Activated T-cell treated with anti-CD3 and anti-CD28 coated beads, Interleukin-2, amount 50 U/mL, for 1 hour (primary cell): ENCODE measurements at places on chromosomes 2 and 18.

- no peak for DNase-seq
Measured at GRCh38 chr2:12694990-12695774, 21.6 kb upstream of the TRIB2 start.

GRCh38 chr2:160062292-160063005, at the start of gene PLA2R1:
PLA2R1 (minus strand) TSS chr2:160062615; CDS start chr2:160062403, 212 bp downstream.
- no peak for DNase-seq

- DNase-seq = no peak
Measured at GRCh38 chr2:237207646-237208045, 122.0 kb downstream of the COPS8 start.

DNA sequence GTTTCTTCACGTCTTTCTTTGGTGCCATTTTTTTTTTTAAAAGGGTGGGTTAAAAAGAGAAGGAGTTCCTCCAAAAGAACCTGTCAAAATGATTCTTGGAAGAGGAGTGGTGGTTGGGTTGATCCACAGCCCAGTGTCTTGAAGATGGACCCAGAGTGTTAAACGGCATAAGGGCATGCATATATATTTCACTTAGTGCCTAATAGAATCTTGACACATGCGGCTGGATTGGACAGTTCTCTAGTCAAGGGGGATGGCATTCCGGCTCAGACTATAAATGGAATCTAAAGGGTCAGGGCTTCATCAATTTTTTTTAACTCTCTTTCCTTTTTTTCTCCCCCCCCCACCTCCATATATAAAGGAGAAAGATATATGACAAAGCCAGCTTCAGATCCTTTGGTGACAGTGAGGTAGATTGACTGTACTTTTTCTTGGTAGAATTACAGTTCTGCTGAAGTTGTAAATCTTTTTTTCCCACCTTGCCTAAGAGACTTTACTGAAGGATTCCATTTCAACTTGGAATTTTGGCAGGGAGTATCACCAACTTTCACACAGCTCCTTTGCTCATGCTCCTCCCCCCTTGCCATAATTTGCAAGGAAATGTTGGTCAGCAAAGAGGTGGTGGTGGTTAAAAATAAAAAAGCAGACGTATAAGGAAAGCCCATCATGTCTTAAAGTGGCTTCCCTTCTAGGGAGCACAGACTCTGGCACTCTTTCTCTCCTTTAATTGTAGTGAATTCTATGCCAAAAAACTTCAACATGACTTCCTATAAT, at the start of gene MYL1:
Gene MYL1, minus strand, starts transcription at position 160 of the 774 bp plus-strand sequence. Its CDS starts 132 bp downstream, at position 28.
- no peak for DNase-seq

DNA sequence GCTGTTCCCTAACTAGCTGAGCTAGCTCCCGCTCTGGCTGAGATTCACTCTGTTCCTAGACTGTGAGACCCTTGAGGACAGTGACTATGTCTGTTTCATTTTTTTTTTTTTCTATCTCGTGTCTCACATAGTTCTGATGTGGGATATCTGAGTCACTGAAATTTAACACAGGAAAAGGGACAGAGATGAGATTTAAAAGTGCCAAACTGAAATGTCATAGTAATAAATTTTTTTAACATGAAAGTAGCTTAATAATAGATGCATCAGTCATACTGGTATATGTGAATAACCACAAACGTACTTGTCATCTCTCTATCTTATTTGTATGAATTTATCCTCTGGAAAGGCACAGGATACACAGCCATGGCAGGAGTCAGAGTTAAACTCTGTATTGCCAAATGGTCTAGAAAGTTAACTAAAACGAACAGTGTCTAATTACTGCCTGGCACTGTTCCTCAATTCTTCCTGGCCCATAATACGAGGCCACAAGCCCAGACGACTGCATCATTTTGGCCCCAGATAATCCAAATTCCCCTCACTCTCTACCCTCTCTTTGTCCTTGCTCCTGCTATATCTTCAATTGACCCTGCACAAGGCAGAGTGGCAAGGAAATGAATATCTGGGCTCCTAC, 87.5 kb downstream of the SATB2 start:
- no peak for DNase-seq

DNA sequence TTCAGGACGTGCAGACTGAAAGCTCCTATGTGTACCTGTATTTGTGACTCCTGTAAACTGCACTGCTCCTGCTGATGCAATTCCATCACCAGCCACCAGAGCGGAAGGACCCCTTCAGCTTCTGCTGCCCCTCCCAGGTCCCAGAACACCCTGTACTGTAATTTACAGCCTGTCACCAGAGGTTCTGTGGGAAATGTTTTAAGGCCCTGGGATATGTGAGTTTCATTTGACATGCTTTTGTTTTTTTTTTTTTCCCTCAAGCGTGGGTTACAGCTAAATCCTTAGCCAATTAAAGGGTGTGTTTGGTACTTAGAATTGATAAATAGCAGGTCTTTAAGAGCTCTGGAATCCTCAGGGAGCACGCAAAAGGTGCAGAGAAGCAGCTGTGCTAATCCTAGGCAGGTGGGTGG, 79.4 kb downstream of the KCTD1 start:
- no peak for DNase-seq

- no peak for DNase-seq
Measured at GRCh38 chr18:32261003-32261402, 71.2 kb downstream of the MEP1B start.

GRCh38 chr2:38217401-38218188, 141.6 kb upstream of the CYP1B1 start:
- no peak for DNase-seq

- DNase-seq = no peak
Measured at GRCh38 chr2:25085761-25086560, 44.1 kb downstream of the EFR3B start.

GRCh38 chr2:131154647-131155046, 49.5 kb downstream of the PLEKHB2 start:
- no peak for DNase-seq

- DNase-seq = no peak
Measured at GRCh38 chr2:231666171-231667095, 41.9 kb upstream of the PTMA start.

DNA sequence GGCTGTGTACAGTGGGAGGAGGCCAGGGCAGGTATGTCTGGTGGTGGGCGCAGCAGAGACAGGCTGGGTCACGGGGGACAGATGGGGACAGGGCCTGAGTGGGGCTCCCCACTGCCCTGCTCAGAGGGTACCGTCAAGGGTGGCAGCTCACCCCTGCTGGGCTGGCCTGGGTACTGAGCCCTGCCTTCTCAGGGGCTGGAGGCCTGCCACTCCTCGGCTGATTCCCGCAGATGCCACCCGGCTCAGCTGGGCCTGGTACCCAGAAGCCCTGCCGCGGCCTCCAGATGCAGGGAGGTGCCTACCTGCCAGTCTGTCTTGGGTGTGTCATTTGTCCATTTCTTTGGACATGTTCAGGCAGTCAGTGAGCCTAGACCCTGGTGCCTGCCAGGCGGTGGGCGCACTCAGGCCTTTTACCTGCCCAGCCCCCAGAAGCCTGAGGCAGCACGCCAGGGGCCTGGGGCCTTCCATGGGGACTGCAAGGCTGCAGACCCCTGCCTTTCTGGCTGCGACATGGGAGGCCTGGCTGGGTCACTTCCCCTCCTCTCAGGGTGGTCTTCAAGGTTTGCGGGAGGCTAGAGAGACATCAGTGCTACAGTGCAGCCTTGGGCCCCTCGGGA, 3.3 kb downstream of the SNORC start:
- no peak for DNase-seq

DNA sequence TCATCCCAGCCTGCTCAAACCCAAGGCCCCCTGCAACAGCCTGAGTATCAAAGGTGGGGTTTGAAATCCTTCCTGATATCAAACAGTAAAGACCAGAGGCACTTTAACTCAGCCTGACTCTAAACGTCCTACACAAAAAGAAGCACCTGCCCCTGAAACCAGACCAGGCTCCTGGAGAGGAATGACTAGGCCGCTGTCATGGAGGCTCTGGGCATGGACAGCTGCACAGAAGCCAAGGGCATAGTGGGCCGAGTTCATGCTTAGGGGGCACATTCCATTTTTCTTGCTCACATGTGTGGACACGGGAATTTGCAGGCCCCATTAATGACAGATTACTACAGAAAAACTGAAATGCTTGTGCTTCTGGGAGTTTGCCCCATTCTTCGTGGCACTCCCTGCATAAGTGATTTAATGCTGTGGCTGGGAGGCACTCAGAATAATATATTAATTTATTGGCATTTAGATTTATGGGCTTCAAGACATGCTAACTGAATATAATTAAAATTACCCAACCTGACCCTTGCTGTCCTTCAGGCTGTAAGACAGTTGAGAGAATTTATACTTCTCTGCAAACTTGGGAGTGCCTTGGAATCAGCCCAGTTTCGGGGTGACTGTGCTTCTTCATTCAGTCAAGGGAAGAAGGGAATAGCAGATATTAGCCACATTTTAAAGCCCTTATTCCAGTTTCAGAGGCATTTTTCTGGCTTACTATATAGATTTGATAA, 105.5 kb downstream of the GYPC start:
- no peak for DNase-seq

DNA sequence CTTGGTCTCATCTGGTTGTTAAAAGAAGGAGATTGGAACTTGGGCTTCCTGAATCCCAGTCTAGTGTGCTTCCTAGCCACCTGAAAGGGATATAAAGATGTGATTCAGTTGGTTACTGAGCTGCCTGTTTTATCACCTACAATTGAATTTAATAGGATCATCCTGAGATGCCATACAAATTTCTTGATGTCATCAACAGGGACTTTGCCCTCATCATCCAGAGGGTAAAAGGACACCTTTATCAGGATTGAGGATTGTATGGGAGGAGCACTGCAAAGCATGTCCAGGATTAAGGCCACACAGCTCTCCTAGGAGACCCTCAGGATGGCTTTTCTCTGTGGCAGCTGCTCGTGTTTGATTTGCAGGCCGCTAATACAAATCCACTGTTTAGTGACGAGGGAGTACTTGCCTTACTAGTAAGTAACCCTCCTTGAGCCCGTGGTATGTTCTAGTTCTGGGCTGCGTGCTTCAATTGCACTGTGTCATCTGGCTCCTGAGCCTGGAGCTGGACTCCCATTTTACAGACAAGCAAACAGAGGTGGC, 28.6 kb downstream of the SH3RF3 start:
- no peak for DNase-seq

DNA sequence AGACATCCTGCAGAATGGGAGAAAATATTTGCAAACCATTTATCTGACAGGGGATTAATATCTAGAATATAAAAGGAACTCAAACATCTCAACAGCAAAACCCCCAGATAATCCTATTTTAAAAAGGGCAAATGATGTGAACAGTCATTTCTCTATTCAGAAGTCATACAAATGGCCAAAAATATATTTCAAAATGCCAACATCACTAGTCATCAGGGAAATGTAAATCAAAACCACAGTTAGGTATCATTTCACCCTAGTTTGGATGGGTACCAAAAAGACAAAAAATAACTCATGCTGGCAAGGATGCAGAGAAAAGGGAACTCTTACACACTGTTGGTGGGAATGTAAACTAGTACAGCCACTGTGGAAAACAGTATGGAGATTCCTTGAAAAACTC, 70.0 kb downstream of the TBR1 start:
- no peak for DNase-seq

GRCh38 chr18:23105581-23106219, 29.6 kb upstream of the CABLES1 start:
- no peak for DNase-seq

- DNase-seq = no peak
Measured at GRCh38 chr2:201929281-201930026, 104.2 kb upstream of the FZD7 start.

DNA sequence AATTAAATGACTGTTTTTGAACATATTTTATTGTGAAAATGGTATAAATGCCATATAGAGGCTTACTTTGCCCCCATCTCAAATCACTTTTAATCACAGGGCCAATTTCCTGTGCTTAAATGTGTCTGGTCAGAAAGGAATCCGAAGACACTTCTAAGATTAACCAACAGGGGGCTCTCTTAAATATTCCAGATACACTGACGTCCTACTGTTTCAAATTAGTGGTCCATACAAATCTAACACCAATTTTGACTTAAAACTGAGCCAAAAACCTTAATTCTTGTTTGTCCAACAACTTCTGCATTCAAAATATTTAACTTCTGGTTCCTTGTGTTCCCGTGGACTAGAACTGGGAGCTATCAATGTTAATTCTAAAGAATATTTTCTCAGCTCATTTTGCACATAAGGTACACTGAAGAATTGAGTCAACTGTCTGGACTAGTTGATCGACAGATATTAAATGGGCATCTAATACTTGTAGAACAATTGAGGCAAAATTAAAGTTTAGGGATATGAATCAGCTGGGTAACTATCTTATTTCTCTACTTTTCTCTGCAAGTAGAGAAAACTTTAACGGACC, 557.5 kb downstream of the ARHGAP15 start:
- DNase-seq = no peak

DNA sequence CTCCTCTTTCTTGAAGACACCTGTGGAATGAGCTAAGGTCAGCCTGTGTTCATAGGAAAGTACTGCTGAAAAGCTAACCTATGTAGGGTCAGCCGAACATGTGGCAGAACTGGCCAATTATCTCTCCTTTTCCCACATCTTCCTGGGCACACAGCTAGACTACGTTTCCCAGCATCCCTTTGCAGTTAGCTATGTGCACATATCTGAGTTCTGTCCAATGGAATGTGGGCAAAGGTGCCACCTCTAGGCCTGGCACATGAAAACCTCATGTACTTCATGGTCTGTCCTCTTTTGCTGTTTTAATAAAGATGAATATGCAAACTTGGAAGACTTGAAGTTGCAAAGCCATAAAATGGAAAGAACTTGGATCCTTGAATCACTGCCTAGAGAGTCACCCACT, 352.6 kb downstream of the TNS1 start:
- no peak for DNase-seq

DNA sequence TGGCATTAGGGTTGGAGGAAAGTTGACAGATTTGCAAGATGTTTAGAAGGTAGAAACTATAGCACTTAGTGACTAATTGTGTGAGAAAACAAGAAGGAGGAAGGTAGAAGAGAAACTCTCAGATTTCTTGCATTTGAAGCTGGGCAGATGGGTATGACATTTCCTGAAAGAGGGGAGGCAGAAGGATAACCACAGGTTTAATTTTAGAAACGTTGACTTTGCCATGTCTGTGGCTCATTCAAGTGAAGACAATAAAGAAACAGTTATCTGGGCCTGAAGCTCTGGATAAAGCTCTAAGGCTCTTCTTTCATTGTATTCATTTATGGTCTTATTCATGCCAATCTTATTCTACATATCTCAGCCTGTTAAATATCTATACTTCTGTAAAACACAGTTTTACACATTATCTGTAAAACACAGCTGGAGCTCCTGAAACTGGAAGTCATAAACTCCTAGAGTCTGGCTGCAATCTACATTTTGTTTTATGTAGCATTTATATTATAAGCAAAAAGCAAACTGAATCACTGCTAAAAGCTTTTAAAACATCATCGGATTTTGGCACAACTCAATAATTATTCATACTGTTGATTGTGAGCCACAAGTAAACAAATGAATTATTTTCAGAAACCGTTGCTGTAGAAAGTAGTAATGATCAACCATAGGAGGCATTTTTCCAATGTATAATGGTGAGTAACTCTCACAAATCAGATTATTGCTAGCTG, 138.5 kb downstream of the RIT2 start:
- DNase-seq = no peak

DNA sequence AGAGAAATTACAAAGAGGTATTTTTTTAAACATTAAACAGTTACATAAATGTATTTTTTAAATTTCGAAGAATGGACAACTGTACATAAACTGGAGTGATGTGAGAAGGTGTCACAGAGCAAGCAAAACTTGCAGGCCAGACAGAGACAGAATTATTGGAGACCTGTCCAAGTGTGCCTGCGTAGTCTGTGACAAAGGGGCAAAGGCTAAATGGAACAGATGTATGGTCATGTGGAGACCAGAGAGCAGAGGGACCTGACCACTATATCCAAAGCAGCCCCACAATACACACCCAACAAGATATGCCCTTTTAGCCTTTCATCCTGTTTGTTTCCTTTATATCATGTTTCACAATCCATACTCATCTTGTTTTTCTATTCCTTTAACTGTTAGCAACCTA, 225.3 kb upstream of the VWC2L start:
- no peak for DNase-seq
